Brain (organoid and tissue), 16 donors: ENCODE measurements at places on chromosomes 1 and 21.

- DNase-seq = no peak
Measured at GRCh38 chr1:100309863-100310262, 42.4 kb upstream of the CDC14A start.

DNA sequence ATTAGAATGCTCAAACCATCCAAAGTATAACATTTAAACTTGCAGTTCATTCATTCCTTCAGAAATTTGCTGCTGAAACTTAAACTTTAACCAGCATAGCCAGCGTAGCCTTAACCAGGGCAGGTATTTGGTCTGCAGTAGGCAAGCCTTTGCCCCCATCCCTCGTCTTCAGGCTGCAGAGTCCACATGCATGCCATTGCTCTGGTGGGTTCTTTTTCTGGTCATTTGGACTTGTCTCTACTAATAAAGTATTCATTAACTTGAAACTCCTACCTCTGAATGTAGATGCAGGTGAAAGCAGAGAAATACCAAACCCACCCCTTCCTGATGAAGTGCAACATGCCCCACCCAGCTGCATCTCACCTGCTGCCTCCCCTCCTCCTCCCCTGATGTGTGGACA is 100.2 kb downstream of the CAMTA1 start:
- no peak for DNase-seq

DNA sequence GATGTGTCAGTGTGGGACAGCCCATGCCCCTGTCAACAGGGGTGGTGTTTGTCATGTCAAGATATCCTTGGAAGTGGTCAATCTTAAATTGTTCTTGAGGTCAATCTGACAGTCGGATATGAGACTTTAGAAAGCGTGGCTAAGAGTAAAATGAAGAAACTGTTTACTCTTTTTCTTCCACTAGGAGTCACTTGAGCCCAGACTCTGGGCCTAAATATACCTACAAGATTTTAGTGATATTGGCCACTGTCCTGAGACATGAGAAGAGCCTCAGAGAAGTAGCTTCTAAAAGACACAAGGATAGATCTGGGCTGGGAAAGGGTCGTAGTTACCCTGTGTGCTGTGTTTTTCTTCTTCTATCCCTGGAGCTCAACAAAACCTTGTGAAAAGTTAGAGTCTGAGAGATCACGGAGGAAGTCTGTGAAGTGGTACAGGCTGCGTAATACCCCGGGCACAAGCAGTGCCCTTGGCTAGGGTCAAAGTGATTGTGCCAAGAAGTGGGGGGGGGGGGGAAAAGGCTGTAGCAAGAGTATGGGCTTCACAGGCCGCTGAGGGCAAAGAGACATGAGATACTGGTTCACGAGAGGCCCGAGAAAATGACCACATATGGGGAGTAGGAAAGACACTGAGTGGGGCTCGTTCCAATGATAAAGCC is 355.2 kb upstream of the GREM2 start:
- DNase-seq = no peak

GRCh38 chr1:185570962-185571361 is 163.2 kb upstream of the HMCN1 start:
- DNase-seq = no peak

GRCh38 chr21:22224261-22224660 is 1226.1 kb downstream of the NCAM2 start:
- DNase-seq = no peak

DNA sequence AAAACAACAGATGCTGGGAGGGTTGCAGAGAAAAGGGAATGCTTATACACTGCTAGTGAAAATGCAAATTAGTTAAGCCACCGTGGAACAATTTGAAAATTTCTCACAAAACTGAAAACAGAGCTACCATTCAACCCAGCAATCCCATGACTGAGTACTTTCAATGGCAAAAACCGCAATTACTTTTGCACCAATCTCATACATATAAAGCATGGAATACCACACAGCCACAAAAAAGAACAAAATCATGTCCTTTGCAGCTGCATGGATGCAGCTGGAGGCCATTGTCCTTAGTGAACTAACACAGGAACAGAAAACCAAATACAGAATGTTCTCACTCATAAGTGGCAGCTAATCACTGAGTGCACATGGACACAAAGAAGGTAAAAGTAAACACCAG is 6.3 kb upstream of the OR2T8 start:
- DNase-seq = no peak

DNA sequence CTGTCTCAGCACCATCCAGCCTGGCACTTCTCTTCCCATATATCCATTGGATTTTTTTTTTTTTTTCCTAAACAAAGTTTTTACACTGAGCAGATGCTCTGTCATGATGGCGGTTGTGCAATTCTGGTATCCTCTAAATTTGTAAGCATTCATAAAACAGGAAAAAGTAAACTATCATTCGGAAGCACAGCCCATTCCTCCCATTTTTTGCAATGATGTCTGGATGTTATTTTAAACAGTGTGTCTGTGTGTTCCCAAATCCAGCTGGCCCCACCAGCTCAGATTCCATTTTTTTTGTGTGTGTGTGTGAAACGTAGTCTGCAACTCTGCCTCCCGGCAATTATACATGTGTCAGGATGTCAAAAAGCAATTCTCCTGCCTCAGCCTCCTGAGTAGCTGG is 33.5 kb downstream of the PDPN start:
- DNase-seq = no peak

GRCh38 chr1:84682047-84682446 is 8.2 kb downstream of the SSX2IP start:
- DNase-seq = no peak

GRCh38 chr1:243236604-243237252 is 18.4 kb downstream of the CEP170 start:
- DNase-seq = no peak

DNA sequence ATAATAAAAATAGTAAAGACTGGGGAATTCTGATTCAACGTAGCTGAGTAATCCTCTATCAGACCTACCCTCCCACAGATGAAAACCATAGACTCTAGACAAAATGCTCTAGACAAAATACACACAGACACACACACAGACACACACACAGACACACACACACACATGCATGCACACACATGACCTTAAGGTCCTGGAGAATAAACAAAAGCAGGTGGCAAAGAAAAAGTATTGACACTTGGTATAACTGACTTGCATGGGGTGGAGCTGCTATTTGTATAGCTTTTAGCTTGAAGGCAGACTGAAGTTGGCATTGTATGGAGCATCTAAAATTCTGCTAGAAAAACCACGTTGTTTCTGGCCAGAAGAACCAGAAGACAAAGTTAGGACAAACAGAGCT is 29.3 kb downstream of the C1orf141 start:
- DNase-seq = no peak

DNA sequence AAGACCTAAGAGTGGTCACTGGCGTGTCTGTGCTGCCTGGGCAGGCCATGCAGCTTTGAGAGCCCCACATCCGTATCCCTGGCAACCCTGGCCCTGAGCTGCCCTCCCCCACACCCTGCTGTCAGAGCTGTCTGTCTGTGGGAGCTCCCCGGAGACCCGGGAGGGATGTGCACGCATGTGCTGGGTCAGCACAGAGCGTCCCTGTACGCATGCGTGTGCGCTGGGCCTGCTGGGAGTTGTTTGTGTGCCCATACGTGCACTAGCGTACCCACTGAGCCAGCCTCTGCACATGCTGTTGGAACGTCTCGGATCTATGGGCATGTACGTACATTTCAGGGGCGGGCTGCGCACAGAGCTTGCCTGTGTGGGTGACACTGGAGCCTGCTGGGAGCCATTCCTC is 89.3 kb downstream of the EPHB2 start:
- DNase-seq = peak; percentile 48

DNA sequence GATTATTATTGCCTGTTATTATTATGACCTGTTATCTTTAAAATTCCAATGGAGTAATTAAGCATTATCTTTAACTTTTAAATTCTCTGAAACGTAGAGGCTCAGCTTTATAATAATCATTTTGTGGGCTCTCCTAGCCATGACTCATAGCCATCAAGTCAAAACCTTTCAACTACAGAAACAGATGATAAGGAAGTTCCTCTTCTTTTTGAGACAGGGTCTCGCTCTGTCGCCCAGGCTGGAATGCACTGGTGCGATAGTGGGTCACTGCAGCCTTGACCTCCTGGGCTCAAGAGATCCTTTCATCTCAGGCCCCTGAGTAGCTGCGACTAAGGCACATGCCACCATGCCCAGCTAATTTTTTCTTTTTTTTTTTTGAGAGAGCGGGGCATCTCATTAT is 43.5 kb downstream of the CHML start:
- DNase-seq = no peak

- peak; percentile 36 for DNase-seq
Measured at GRCh38 chr1:208803011-208803811, 559.0 kb upstream of the PLXNA2 start.

- no peak for DNase-seq
Measured at GRCh38 chr1:9691691-9692090, 40.2 kb downstream of the PIK3CD start.

DNA sequence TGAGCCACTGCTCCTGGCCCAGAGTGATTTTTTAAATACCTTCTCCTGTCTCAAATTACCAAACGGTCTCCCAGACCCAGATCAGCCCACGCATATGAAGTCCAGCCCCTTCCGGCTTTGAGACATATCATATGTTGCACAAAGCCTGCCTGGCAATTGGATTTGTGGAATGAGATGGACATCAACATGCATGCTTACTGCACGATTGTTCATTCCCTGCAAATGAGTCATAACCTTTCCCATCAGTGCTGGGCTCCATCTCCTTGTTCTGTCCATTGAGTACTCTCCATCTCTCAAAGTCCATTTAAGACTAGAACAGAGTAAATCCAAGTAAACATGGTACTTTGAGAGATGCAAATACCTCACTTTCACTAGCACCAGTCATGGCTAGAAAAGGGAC is 612.2 kb upstream of the USP24 start:
- DNase-seq = no peak

GRCh38 chr21:34128124-34128523 is 54.7 kb downstream of the MRPS6 start:
- no peak for DNase-seq

DNA sequence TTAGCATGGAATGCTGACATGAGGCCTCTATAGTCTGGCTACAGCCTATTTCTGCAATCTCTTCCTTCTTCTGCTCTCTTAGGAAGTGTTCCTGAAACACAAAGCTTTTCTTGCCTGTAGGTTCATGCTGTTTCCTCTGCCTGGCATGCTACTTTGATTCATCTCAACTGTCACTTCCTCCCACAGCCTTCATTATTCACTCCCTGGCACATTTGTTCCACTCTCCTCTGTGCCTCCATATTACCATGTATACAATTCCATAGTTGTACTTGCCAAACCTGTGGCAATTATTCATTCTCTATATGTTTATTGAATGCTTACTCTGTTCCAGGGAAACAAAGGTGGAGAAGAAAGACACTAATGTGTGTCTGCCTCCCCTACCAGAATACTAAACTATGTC is 210.2 kb downstream of the LRRC7 start:
- DNase-seq = peak; percentile 42

GRCh38 chr1:91278754-91279153 is 125.9 kb downstream of the HFM1 start:
- peak; percentile 65 for DNase-seq
